Bladder microvascular endothelial cell (primary cell): ENCODE measurements at places on chromosomes 16 and 17. TPM values are rescaled to one million over a fixed set of nuclear protein-coding genes. Genes with fewer than 3 reads are reported as not detected.

GPR179 gene
- not detected in 2 replicates for total RNA-seq

ASGR1 gene
- total RNA-seq: 10.5 and 15.1 TPM in 2 replicates

CMTM1 gene
- total RNA-seq: 1.1 and 2.9 TPM in 2 replicates

C16orf46 gene
- 0.16 TPM in 1 of 2 replicates, not detected in the other for total RNA-seq

DLG4 gene
- 6.8 and 22.5 TPM in 2 replicates for total RNA-seq

KIF18B gene
- total RNA-seq: 2.8 and 3.9 TPM in 2 replicates

OR1F1 gene
- total RNA-seq: not detected in 2 replicates

SLC35G6 gene
- total RNA-seq: not detected in 2 replicates

ZG16 gene
- total RNA-seq: not detected in 2 replicates

CASKIN1 gene
- total RNA-seq: 0.50 TPM in 1 of 2 replicates, not detected in the other

TBC1D28 gene
- 0.19 TPM in 1 of 2 replicates, not detected in the other for total RNA-seq

RHBDL3 gene
- under 0.01 and 0.06 TPM in 2 replicates for total RNA-seq

PSMB10 gene
- total RNA-seq: 61.3 and 125 TPM in 2 replicates

NUPR1 gene
- total RNA-seq: 5.7 and 8.4 TPM in 2 replicates

TMEM98 gene
- 22.0 and 42.0 TPM in 2 replicates for total RNA-seq

TMEM235 gene
- total RNA-seq: 0.16 and 0.25 TPM in 2 replicates

SEPTIN1 gene
- 0.50 TPM in 1 of 2 replicates, not detected in the other for total RNA-seq

HCRT gene
- not detected in 2 replicates for total RNA-seq

EVI2B gene
- total RNA-seq: 0.16 and 0.19 TPM in 2 replicates

KRTAP9-8 gene
- not detected in 2 replicates for total RNA-seq

TOX3 gene
- not detected in 2 replicates for total RNA-seq

IGFALS gene
- under 0.01 TPM in 1 of 2 replicates, not detected in the other for total RNA-seq

SRL gene
- total RNA-seq: under 0.01 and 0.06 TPM in 2 replicates

MYH11 gene
- 0.32 TPM in 1 of 2 replicates, not detected in the other for total RNA-seq

ADAMTS18 gene
- 17.2 and 82.4 TPM in 2 replicates for total RNA-seq

CCL8 gene
- 0.13 and 0.16 TPM in 2 replicates for total RNA-seq

CCL23 gene
- total RNA-seq: 0.76 and 3.4 TPM in 2 replicates

MAP2K4 gene
- total RNA-seq: 14.1 and 27.3 TPM in 2 replicates

CPHXL2 gene
- total RNA-seq: not detected in 2 replicates

SNX20 gene
- 0.25 TPM in 1 of 2 replicates, not detected in the other for total RNA-seq

PRSS36 gene
- total RNA-seq: 0.31 TPM in 1 of 2 replicates, not detected in the other

LGALS9 gene
- total RNA-seq: 19.4 and 54.4 TPM in 2 replicates

GAST gene
- not detected in 2 replicates for total RNA-seq

ZC3H7A gene
- 26.4 and 101 TPM in 2 replicates for total RNA-seq

CCL16 gene
- total RNA-seq: 0.65 TPM in 1 of 2 replicates, not detected in the other

CHRNE gene
- total RNA-seq: 0.31 and 0.32 TPM in 2 replicates

PHAF1 gene
- total RNA-seq: 7.9 and 22.1 TPM in 2 replicates

CCT6B gene
- 0.16 and 0.25 TPM in 2 replicates for total RNA-seq

TBC1D3K gene
- total RNA-seq: not detected in 2 replicates

MT4 gene
- not detected in 2 replicates for total RNA-seq

CFDP1 gene
- 62.7 and 75.5 TPM in 2 replicates for total RNA-seq

SLC22A31 gene
- not detected in 2 replicates for total RNA-seq

KCTD11 gene
- total RNA-seq: 1.1 and 2.3 TPM in 2 replicates

HEATR9 gene
- total RNA-seq: not detected in 2 replicates

COX10 gene
- 5.5 and 16.2 TPM in 2 replicates for total RNA-seq

OTOA gene
- total RNA-seq: under 0.01 and 0.06 TPM in 2 replicates

ERBB2 gene
- 8.1 and 9.2 TPM in 2 replicates for total RNA-seq

CFAP97D1 gene
- total RNA-seq: under 0.01 TPM in 1 of 2 replicates, not detected in the other

BAHCC1 gene
- total RNA-seq: 4.7 and 16.0 TPM in 2 replicates

SHISA6 gene
- total RNA-seq: not detected in 2 replicates
